ENCODE measurements at places on chromosomes 6 and 20. TPM values are rescaled to one million over a fixed set of nuclear protein-coding genes. Genes with fewer than 3 reads are reported as not detected.

The DACT2 gene
- total RNA-seq: 0.14 TPM

The NRSN1 gene
- not detected for total RNA-seq

The LY6G6F gene
- total RNA-seq: not detected

The TFAP2B gene
- not detected for total RNA-seq

The APCDD1L gene
- not detected for total RNA-seq

DNA sequence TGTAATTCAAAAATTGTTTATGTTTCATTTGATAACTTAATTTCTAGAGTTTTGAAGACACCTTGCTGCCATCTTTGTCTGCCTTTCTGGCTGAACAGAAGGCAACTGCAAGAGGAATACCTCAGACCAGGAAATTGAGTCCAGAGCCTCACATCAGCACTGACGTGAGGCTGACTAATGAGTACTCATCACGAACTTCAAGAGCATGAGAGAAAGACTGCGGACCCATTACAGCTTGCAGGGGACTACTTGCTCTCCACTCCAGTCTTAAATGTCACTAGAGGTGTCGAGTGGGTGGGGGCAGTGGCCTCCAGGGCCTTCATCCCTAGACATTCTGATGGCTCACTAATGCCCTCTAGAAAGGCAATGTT, 109.5 kb upstream of the SSTR4 start:
- no peak for DNase-seq

DNA sequence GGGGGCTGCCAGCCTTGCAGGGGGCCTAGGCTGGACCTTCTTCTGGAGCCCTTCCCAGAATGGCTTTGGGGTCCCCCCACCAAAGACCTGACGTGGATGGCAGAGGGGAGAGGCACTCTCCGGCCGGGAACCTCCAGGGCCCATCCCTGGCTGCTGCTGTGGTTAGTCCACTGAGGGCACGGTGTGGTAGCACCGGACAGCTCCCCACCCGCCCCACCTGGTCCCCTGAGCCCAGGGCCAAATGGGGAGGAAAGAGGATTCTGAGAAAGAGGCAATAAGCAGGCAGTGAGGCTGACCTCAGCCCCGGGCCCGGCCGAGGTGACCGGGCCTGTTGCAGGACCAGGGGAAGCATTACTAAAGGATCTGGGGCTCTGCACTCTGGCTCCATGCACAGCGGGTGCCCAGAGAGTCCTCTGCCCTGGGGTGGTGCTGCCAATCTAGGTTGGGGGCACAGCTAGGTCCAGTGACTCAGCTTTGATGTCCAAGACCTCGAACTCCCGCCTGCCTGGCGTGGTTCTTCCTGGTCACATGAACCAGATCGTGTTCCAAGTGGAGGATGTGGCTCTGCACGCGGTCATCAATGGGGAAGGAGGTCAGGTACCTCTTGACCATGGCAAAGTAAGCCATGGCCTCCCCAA, 2.2 kb downstream of the CENPB start:
- no peak for DNase-seq

- no peak for DNase-seq
These were observed 144.6 kb upstream of the CITED2 start for GRCh38 chr6:139519097-139519496.

GRCh38 chr6:168109171-168109570, 30.2 kb upstream of the FRMD1 start:
- no peak for DNase-seq
